ENCODE measurements at places on chromosomes 12 and 14.

DNA sequence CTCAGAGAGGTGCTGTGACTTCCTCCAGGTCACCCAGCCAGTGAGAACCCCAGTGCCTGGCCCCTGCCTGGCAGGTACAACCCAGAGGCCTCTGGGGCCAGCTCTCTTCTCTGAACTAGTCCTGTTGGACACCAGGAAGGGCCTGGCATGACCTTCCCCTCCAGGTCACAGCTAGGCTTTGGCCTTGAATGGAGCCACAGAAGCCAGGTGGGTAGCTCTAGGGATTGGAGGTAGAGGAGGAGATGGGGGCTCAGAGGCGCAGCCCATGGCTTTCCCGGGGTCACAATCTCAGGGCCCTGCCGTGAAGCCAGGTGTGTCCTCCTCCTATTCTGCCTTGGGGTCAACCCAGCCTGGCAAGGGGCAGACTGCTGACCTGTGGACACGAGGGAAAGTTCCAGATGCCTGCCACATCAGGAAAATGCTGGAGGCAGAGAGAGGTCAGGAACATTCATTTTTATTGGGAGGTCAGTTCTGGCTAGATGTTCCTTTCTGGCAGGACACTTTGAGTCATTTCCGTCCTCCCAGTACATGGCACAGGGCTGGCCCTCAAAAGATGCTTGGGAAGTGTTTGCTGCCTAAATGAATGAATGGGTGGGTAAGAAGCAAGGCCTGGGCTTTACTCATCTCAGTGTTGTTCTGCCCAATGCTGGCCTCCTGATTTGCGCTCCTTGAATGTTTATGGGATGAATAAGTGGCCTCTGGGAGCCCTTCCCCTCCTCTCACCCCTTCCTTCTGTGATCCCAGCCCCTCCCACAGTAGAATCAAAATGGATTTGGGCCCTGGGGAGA, 25.4 kb downstream of the FAM222A start:
- DNase-seq, result no peak

- DNase-seq, result no peak
These were observed 489.6 kb upstream of the GARIN6 start for GRCh38 chr12:99157946-99158345.

DNA sequence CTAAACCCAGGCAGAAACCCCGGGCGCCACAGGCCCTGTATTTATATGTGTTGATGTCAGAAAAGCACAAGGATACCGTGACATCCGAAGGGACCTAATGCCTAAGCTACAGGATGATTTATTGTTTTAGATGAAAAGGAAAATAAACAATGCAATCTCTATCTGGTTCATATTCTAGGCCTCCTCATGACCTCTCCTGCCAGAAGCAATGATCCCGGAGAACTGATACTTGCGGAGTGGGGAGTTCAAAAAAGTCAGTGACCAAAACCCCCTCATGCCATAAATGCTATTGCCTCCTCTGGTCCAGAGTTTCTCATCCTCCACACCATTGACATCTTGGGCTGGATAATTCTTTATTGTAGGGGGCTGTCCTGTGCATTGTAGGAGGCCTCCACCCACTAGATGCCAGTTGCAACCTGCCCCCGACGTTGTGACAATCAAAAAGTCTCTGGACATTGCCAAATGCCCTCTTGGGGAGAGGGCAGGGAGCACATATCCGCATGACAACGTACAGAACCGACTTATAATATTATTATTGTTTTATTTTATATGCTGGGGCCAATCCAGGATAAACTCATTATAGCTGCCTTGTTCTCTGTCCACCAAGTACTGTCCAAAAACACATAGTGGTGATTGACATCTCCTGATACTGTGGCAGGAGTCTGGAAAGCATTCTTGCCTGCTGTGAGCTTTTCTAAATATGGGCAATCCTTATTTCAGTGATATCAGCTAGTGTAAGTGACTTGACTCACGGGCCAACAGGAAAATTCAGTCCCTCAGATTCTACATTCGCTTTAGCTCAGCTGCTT, 1.1 kb upstream of the CSRP2 start:
- DNase-seq, result no peak

- no peak for DNase-seq
These were observed 32.0 kb downstream of the ARF6 start for GRCh38 chr14:49924852-49925251.

GRCh38 chr12:120094485-120094884, 22.1 kb downstream of the RAB35 start:
- no peak for DNase-seq

GRCh38 chr14:74459976-74460375, 33.1 kb downstream of the NPC2 start:
- DNase-seq, result no peak

DNA sequence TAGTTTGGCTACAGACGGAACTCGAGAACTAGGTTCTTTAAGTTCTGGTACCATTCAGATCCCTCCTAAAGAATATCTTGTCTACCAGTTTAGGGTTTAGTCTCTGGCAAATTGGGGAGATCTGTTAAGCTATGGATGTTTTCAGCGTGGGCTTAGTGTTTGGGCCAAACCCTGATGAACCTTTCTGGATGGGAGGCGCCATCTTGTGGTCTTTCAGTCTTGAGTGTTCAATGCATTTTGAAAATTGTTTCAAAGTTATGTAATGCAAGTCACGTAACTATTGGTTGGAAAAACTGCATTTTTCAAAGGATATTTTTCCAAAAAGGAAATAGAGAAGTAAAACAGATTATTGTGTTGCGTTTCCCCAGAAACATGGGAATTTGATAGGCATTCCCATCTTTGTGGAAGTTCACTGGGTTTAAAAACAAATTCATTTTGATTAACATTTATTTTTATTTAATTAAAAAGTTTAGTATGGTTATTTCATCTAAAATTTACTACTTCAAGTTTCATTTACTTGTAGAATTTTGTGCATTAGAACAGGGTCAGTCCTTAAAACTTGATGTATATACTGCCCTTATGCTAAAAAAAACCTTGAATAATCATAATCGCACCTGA, 169.0 kb downstream of the PRIMA1 start:
- no peak for DNase-seq

DNA sequence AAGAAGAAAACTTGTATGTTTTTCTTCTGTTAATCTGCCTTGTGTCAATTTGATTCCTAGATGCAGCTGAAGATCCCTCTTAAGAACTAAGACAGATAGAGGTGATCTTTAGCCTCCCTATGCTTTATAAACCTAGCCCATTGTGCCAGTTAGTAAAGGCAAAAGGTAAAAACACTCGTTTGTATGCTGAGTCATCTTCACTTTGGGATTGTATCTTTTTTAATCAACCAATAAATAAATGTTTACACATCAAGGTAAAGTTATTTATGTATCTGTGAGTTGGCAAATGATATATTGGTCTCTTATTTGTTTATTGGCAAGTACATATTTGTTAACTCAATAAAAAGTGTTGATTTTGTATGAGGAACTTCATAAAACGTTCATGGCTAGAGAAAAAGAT, 165.9 kb upstream of the AMIGO2 start:
- DNase-seq, result no peak
